ENCODE measurements at places on chromosomes 5 and 9.

GRCh38 chr5:134565791-134566740 lies 40.6 kb downstream of the JADE2 start:
- no peak for DNase-seq

- DNase-seq = no peak
Observed at GRCh38 chr9:132708239-132708638, 38.0 kb downstream of the GTF3C4 start.

GRCh38 chr5:164650427-164650826 lies 1145.0 kb downstream of the MAT2B start:
- DNase-seq = no peak

DNA sequence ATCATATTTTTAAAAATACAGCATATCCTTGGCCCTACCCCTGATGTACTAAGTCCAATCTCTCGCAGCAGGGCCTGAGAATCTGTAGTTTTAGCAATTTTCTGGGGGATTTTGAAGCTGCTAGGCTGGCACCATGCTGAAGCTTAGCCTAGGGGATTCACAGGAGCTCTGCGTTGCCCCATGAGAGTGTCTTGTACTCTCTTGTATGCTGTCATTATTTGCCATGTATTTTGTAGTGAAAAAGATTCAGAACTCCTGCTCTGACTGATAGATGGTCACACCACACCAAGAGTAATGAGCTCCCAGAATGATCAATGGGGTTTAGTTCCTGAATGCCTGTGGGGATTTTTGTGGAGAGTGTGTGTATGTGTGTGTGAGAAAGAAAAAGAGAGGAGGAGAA lies 20.7 kb upstream of the TRMT10B start:
- DNase-seq = no peak

DNA sequence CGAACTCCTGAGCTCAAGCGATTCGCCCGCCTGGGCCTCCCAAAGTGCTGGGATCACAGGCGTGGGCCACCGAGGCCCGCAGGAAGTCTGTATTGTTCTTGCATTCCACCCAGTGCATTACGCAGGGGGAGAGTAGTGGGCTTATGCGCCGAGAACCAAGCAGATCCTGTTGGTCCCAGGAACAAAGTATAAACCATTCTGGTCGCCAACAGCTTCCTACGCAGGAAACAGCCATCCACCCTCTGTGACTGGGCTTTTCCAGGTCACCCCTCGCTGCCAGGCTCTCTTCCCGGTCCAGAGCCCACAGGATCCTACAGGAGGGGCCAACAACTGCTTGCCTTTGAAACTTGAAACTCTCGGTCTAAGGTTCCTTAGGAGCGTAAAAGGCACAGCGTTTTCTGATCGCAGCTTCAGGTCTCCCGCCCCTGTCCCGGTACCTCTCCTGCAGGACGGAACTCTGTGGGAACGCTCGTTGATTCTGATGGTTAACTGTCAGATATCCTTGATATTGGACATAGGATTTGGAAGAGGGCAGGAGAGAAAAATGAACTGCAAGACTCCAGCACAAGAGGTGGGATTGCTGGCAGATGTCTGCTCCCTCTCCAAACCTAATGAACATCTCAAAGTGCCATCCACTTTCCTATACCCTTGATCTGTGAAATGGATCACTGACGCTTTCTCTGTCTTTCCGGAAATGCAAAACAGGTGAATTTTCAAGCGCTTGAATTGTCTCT lies 4.2 kb upstream of the ANXA2R start:
- no peak for DNase-seq

- DNase-seq = no peak
Observed at GRCh38 chr5:31378838-31379237, 153.1 kb downstream of the DROSHA start.

- DNase-seq = no peak
Observed at GRCh38 chr9:86119457-86119856, 20.1 kb upstream of the GOLM1 start.

- DNase-seq = no peak
Observed at GRCh38 chr9:133050781-133051180, 11.0 kb upstream of the CEL start.

DNA sequence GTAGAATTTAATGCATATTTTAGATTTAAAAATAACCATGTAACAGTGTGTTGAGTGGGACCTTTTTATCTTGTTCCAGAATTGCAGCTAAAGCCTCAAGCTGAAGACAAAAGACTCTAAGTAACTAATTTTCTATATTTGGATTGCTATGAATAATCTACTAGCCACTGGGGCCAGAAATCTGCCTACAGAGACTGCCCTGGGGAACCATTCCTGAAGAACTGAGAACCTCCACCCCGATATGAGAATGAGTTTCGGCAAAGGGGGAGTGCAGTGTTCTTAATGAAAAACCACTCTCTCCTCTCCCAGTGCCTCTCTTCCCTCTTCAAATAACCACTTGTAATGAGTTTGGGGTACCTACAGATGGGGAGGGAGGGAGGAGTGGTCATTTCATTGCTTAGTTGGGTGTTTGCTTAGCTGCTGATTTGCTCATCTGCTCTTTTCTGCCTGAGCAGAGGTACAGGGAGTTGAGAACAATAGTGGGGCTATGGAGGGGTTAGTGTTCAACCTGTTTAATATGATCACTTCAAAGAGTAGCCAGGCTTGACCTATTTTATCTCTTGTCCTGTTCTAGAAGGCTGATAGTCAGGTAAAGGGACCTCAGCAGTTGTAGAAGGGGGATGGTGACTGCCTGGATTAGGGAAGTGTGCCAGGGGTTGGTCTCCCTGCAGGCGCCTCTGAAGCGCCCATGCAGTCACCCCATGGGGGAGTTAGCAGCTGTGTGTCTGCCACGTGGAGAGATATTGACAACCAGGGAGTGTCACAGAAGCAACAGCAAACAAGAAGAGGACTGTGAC lies 47.7 kb downstream of the ATG10 start:
- no peak for DNase-seq

GRCh38 chr5:103224894-103225246 lies 33.7 kb upstream of the MACIR start:
- DNase-seq = no peak

DNA sequence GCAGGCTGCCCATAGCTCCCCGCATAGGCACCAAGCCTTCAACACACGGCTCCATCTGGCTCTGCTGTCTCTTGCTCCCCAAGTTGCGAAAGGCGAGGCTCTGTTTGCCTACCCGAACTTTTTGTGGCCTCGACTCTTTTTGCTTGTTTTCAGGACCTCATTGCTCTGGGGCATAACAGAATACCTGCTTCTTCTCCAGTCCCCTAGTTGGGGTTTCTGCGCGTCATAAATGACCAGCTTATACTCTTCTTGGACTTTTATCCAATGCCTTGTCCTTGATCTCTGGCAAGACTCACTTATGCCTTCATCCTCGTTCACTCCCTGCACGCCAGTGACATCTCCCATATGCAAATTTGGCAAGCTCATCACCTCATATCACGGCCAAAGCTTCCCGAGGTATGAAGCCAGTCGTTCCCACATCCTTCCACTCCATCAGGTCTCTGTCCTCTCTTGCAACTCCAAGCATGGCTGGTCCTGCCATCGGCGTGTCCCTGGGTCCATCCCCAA lies 238.8 kb upstream of the ADAMTS16 start:
- no peak for DNase-seq

- no peak for DNase-seq
Observed at GRCh38 chr9:95057101-95057500, 260.4 kb downstream of the FANCC start.

DNA sequence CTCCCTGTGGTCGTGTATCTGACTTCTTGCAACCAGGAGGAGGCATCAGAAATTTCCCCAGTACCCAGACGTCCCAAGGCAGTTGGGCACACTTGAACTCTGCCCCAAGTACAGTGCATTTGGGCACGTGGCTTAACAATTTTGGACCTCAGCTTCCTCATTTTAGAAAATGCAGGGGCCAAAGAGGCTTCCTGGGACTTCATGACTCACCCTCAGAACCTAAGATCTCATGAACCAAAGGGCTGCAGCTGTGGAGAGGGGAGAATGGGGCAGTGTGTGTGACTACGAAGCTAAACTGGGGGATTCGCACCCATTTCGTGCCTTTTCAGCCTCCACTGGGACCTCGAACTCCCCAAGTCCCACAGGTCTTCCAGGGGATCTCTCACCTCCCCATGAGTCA lies 59.2 kb downstream of the SYK start:
- DNase-seq = no peak

DNA sequence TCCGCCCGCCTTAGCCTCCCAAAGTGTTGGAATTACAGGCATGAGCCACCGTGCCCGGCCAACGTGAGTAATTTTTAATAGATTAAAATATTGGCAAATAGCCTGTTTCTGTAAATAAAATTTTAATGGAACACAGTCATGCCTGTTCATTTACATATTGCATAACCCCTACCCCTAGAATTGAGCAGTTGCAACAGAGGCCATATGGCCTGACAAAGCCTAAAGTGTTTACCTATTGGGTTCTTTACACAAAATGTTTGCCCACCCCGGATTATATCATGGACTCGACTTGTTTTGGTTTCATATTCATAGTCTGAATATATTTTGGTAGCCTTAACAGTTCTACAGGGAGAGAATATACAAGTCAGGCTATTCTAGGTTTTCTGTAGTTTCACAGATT lies 5.3 kb downstream of the NSA2 start:
- no peak for DNase-seq

DNA sequence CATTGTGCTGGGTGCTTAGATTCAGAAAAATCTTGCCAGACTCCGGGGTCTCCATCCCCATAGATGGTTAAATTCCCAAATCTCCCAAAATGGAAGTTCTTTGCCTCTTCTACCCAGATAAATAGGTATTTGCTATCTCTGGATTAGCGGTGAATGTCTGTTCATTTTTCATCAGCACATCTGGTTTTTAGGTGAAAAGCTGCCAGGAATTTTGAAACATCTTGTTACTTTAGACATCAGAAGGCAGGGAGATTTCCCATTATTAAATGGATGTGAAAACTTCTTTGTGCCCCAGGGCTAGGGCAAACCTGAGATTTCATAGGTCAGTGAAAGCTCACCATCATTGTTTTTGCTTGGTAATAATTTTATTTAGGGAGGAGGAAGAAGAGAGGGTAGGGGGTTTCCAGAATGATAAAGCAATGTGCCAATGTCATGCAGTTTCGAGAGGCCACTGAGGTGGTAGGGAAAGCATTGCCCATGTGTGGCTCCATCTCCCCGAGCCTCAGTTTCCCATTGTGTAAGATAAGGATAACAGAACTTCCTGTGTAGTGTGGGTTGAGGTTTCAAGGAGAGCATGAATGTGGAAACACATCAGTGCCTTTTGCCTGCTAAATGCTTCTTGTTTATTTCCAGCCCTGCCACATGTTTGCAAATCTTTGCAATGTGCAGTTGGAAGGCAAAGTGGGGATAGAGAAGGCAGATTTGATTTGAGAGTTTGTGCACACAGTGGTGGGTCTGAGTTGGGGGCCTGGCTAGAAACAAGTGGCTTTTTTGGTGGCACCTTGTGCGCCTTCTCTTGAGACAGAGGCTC lies 147.2 kb upstream of the KLF4 start:
- DNase-seq = no peak

DNA sequence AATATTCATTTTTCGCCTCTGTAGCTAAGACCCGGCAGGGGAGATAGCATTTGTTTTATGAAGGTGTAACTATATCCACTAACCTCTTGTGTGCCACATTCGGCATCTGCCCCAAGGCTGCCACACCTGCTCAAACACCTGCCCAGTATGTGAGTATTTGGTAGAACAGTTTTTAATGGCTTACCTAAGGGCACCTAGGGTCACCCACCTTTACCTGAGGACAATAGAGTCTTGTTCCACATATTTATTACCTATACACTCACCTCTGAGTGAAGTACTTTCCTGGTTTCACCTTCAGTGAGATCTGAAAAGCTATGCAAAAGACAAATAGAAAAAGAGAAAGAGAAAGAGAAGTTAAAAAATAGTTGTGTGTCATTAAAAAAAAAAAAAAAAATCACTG lies 68.0 kb upstream of the PIP5K1B start:
- no peak for DNase-seq

DNA sequence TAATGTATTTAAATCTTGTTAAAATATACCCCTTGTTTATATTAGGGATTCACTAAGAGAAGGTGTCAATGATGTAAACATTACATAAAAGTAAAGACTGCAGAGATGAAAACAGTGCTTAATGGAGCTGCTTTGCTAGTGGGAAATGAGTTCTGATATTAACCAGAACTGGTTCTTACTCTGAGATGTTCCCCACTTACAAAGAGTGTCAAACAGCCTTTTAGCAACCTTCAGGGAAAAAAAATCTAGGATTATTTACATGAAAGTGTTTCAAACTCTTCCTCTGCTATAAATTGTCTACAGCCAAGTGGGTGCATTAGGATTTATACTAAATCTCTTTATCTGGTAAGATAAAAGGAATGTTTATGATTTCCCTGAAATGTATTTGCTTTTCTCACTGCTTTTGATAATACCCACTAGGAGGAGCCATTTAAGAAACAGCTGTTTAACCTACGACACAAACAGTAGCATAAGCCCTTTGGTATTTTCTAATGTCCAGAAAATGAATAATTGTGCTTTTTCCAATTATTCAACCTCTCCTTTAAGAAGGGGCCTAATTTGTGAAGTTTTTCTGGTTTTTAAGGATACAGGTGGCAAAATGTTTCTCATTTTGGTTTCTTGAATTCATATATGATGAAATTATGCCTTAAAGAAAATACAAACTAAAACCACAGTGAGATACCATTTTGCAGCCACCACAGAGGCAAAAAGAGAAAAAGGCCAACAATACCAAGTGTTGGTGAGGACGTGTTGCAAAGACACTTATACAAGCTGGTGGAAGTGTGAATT lies 186.3 kb downstream of the TLE4 start:
- DNase-seq = no peak

- no peak for DNase-seq
Observed at GRCh38 chr9:111914749-111915424, 18.3 kb downstream of the UGCG start.

- no peak for DNase-seq
Observed at GRCh38 chr5:141513627-141514329, 24.9 kb downstream of the PCDHGC5 start.

GRCh38 chr9:134011401-134011800 lies 13.9 kb upstream of the BRD3OS start:
- DNase-seq = no peak

GRCh38 chr9:103078581-103078980 lies 83.4 kb downstream of the CYLC2 start:
- DNase-seq = no peak

DNA sequence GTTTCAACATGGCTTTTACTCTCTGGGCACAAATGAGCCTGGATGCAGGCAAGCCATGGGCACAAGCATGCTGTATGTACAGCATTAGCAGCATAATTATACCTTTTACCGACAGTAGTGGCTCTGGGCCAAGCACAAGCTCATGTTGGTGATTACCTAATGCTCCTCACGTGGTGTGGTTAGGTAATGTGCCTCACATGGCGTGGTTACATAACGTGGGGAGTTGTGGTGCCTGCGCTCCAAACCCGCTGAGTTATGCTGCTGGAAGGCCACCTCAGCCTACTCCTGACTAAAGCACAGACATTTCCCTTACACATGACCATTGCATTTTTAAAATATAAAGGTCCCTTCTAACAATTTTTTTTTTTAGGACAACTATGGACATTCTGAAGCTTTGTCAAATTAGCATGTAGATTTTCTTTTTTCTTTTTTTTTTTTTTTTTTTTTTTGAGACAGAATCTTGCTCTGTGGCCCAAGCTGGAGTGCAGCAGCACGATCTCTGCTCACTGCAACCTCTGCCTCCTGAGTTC lies 794.0 kb downstream of the EFNA5 start:
- DNase-seq = no peak

GRCh38 chr5:120367896-120368634 lies 96.0 kb upstream of the PRR16 start:
- no peak for DNase-seq

- DNase-seq = peak; percentile 44
Observed at GRCh38 chr5:115262321-115263077, at the start of gene PGGT1B. Gene PGGT1B, minus strand, starts transcription at chr5:115262877. Its CDS starts 26 bp downstream, at chr5:115262851.

All from activated naive CD8-positive, alpha-beta T cell treated with anti-CD3 and anti-CD28 coated beads, Interleukin-2, amount 50 U/mL, for 16 hours (primary cell).